ENCODE measurements at places on chromosomes 6 and 20.

GRCh38 chr6:13474360-13474759, 13.0 kb downstream of the GFOD1 start:
- DNase-seq, result no peak

GRCh38 chr6:115766745-115767462, 293.8 kb downstream of the FRK start:
- DNase-seq, result no peak

DNA sequence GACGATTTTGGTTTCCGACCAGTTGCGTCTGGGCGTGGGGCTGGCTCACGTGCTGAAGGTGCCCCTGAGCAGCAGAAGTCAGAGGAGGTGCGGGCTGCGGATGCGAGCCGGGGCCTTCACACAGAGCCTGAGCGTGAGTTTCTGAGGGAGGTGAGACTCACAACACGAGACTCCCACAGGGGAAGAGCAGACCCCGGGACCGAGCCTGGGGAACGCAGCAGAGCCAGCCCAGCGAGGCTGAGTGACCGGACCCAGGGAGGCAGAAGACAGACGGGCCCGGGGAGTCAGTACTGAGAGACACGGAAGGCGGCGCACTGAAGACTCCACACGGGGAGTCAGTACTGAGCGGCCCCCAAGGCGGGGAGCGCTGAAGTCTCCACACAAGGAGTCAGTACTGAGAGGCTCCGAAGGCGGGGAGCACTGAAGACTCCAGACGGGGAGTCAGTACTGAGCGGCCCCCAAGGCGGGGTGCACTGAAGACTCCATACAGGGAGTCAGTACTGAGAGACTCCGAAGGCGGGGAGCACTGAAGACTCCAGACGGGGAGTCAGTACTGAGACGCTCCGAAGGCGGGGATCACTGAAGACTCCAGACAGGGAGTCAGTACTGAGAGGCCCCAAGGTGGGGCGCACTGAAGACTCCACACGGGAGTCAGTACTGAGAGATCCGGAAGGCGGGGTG, 77.8 kb downstream of the DLL1 start:
- DNase-seq, result no peak

GRCh38 chr20:2451422-2451821, 19.2 kb downstream of the SNRPB start:
- DNase-seq, result no peak

DNA sequence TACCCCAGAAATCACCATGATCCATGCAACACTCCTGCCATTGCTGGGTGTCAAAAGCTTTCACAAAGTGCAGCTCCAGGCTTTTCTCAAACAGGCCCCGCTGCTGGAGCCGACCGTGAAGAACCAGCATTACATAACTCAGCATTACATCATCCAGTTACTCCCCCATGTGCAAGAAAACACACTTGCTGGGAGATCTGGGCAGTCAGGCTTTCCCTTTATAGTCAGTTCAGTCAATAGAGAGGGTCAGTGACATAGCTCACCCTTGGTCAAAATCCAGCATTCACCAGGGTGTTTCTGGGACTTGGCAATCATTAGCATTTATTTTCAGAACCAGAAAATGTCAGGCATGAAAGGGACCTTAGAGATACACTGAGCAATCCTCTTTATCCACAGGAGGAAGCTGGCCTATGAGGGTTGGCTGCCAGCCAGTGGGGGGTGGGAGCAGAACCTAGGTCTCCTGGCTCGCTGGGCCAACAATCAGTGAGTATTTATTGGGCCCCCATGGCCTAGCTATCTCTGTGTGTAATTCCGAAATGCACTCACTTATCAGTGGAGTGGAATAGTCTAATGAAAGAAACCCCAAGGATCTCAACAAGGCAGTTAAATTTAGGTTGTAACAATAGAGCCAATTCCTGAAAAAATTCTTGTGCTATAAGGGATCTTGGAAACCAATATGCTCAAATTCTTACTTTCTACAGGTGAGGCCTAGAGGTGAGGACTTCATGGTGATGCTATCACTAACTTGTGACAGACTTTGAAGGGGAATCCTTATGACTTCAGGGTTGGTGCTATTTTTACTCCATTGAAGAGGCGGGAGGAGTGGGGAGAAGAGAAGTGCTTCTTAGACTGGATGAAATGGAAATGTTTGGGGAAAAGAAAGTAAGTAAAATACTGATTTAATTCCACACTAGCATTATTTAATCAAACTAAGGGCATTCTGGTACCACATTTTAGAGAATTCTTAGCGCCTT, 54.6 kb downstream of the LYRM4 start:
- peak; percentile 87 for DNase-seq

DNA sequence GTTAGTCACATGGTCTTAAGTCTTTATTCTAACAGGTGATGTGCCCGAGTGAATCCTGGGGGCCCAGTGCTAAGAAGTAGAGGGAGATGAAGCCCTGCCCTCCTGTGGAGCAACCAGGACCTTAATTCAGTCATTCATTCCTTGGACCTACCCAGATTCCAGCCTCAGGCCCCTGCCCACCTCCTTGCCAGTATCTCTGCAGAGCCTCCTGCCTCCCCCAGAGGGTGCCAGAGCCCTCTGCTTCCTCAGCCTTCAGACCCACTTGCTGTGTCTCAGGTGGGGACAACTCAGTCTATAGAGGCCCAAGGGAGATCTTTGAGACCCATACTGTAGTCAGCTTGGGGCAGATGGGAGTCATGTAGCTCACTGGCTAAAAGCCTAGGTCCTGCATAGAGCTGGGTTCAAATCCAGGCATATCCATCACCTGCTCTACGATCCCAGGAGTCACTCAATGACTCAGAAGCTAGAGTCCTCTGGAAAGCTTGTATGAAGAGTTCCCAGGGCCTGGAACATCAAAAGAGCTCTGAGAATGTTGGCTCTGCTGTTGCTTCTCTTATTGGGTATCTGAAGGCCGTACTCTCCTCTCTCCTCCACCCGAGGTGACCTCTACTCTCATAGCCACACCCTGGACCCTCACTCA, 3.9 kb upstream of the SIGLEC1 start:
- DNase-seq, result peak; percentile 56

DNA sequence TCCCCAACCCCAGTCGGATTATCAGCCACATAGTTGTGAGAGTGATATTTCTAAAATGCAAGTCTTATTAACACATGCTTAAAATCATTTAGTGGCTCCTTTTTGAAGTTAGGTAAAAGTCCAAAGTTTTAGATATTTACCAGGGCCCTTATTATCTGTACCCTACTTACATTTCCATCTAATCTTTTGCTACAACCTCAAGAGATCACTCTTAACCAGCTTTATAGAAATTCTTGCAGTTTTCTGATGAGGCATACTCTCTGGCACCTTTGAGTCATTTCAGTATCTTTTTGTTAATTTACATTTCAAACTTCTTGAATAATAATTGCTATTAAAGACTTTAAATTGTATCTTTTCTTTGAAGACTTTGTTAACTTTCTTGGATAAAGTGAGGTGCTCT, 453.3 kb downstream of the RFPL4B start:
- no peak for DNase-seq

DNA sequence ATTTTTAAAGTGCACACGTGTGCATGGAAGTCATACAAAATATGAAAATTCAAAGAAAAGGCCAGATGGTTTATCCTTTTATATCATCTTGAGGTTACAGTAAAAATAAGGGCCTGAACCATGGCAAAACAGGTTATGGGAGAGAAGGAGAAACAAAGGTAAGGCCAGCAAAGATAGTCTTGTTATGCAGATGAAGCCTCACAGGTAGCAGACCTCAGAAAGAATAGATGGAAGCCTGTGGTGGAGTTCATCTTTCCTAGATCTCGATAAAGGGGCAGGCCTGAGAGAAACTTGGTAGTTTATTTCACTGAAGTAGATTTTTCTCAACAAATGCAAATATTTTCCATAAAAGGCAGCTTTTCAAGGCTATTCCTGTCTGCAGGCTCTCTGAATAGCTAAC, 693.8 kb downstream of the KHDRBS2 start:
- DNase-seq, result no peak

DNA sequence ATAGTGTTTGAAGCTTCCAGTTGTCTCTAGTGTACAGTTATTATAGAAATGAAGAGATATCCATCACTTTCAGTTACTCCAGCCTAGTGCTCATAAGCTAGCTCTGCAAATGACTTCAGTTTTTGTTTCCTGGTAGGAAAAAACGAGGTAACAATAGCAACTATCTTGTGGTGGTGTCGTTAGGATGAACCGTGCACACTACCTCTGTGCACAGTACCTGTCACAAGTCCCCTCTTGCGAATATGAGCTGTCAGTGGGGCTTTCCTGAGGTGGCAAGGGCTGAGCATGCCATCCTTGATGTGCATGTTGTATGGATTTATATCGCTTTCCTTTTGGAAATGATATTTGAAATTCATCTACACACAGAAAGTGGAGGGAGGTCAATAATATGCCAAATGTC, 151.8 kb downstream of the ARID1B start:
- DNase-seq, result no peak

GRCh38 chr6:122660296-122660695, 50.1 kb downstream of the PKIB start:
- DNase-seq, result no peak

DNA sequence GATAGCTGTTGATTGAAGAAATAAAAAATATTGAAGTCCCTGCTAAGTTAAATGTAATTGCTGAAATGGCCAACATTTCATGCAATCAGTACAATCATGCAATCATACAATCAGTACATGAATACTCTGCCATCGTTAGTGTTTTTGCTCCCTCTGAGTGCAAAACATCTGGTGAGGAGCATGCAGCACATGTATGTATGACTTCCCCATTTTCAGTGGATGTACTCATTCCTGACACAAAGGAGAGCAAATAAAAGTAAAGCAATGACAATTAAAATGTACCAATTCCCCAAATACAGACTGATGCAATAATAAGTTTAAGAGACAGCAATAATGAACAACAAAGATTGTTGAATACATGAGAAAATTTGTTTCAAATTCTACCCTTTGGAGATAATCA, 140.7 kb downstream of the PLCB1 start:
- DNase-seq, result no peak

- DNase-seq, result peak; percentile 42
Measured at GRCh38 chr6:109093732-109094415, 772 bp downstream of the SESN1 start.

DNA sequence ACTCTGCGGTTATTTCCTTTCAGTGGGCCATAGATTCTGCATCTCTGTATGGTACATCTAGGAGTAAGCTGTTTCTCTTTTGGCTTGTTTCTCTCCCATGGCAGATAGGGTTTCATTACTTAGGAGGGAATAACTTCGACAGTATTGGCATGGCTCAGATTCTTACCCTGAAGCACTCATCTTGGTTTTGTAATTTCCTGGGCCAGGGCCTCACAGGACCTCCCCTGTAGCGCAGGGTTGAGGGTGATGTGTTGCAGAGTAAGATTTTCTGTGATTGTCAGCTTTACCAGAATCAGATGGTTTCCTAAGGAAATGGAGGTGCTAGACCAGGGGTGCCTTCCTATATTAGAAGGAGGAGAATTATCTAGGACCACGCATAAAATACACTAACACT, 78.3 kb downstream of the STXBP5 start:
- DNase-seq, result no peak

DNA sequence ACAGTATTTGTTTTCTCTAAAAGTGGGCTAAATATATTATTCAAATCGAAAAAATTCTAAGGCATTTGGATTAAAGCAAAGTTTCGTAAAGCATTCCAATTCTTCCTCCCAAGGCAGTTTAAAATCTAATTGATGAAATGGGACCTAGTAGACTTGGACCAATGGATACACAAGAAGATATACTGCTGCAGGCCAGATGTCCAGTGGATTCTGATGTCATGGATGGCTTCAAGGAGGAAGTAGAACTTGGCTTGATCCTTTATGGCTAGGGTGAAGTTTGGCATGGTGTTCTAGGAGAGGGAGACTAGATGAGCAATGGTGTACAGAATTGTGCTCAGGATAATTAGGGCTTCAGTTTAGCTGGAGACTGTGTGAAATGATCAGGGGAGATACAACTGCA, 559.5 kb upstream of the MMS22L start:
- no peak for DNase-seq
